ENCODE measurements at places on chromosomes 7 and 10.

GRCh38 chr10:118809357-118810220 lies 54.8 kb upstream of the CACUL1 start:
- no peak for DNase-seq

DNA sequence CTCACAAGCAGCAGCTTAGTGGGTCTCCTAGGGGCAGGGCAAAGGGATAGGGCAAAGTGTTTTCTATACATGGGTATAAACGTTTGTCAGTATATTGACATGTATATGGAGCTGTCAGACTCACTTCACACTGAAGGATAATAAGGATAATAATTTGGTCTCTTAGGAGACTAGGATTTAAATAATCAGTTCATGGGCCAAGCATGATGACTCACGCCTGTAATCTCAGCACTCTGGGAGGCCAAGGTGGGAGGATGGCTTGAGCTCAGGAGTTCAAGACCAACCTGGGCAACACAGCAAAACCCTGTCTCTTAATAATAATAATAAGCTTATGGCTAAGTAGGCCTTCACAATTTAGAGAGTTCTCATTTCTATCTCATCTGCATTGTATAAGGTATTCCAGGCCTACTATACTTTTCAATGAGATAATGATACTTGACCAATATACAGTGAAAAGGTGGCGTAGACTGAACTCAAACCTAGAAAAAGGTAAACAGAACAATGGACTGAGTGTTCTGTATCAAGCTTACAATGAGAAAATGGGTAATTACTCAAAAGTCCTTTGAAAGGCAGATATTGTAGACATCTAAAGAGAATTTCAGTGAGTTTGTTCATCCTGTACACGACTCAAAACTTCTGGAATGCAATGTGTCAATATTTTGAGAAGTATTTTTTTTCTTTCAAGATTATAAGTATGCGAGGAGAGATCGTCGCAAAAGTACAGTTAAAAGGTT lies 7.0 kb downstream of the GSAP start:
- DNase-seq: no peak

DNA sequence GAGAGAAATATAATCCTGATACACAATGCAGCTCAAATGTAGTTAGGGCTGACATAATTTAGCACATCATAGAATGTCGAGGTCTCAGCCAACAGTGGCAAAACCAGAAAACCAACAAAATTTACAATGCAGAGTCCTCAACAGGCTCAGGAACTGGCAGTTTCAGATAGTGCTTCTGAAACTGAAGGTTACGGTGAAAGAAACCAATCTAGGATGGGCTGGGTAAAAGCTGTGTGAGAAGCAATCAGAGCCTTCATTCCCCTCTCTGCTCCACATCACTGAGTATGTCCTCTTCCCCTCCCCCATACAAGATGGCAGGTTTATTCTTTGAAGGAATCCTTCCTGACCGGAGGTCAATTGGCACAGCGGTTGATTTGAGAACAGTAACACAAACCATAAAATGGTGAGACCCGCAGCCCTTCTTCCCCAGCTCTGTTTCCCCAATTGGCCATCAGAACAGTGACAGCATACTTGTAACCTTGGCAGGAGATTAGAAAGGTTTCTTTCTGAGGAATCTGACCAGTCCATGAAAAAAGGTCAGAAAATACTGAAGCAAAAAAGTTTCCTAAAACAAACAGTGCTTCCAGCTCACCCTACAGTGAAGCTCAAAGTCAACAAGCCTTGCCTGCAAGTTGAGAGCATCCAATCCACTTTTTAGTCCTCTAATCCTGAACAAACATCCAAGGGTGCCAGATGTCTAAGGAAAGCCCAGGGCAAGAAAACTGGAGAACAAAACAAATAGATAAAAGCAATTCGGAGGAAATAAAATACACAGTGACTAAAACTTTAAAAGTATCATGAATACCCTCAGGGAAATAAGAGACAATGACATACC lies 53.9 kb upstream of the IL6 start:
- no peak for DNase-seq

GRCh38 chr7:100547872-100548271 lies 8.9 kb downstream of the AGFG2 start:
- no peak for DNase-seq

DNA sequence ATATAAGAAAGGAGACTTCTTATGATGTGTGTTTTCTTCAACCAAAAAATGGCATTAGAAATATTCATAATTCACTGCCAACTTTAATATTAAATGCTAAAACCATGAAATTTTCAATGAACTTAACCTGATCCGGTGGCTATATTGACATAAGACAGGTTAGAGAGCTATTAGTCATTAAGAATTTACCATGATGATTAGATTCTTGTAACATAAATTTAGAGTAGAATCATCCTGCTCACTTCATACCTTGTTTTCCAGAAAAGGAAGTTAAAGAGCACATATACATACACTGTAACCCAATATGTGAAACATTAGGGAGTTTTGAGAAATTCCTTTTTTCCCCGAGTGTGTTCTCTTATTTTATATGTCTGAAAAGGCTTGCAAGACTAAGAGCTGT lies 430.3 kb upstream of the SEMA3A start:
- no peak for DNase-seq

DNA sequence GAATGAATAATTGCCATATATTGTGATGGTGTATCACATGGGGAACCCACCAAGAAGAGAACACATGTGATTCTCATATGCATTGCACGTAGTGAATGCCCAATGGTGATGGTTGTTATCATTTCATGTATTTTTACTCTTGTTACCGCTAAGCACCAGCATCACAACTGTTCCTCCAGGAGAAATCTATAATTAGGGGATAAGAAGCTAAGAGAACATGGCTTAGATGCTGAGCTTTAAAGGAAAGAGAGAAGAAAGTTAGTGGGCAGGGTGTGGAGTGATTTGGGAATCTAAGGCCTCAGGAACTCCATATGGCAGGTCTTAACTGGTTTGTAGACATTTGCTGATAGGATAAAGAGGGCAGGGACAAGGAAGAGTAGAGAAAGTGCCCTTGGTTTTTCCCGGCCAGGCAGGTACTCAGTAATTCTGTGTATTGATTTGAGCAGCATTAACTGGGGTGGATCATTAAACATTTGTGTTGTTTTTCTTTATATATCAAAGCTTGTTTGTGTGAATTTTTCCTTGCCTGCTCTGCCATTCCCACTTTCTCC lies 145.9 kb downstream of the LRRC4 start:
- no peak for DNase-seq

GRCh38 chr10:124622866-124623536 lies 121.2 kb downstream of the FAM53B start:
- DNase-seq: no peak

- no peak for DNase-seq
Observed at GRCh38 chr10:3195286-3195685, 22.7 kb upstream of the PITRM1 start.

DNA sequence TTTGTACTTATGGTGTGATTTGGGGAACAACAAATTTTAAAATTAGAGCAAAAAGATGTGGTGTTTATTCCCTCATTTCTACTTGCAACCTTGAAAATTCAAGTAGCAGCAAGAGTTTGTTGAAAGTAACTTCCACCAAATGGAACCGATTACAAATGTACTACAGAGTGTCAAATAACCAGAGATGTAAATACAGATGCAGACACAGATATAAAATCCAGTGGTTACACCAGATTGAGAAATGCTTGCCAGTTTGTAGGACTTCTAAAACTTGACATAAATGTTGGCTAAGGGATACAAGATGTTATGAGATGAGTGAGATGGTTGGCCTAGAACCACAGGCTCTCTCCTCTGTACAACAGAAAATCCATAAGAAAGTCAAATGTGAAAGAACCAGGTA lies 162.1 kb downstream of the DIP2C start:
- DNase-seq: no peak

DNA sequence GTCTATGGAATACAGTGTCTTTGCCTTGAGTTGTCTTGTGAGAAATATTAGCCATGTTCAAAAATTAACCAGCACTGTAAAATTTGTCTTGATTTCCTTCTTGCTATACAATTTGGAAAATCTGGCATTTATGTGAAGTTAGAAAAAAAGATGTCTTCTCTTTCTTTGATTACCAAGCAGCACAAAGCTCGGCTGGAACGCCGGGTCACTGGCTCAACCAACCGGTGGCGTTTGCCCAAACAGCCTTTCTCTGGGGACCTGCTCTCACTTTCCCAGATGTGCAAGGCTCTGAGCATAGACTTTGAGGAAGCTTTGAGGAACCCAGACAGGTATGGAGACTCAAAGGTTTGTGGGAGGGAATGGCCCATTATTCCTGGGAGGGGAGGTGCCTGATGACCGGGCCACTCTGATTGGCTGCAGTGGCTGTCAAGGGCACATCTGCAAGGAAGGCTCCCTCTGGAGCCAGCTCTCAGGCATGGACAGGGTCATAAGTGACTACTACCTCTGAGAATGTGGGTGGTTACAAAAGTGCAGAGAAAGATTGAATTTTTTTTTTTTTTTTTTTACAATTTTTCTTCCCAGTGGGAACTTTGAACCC lies 5.6 kb downstream of the BTBD16 start:
- DNase-seq: no peak

- no peak for DNase-seq
Observed at GRCh38 chr10:37146443-37146842, 21.0 kb downstream of the ANKRD30A start.

GRCh38 chr7:99438573-99439480 lies at the start of the genes CPSF4 and PTCD1:
TSS of gene CPSF4 (plus strand) at chr7:99438943. CDS start at chr7:99439083, 140 bp downstream.
TSS of gene PTCD1 (minus strand) at chr7:99438798. CDS start at chr7:99435242, 3,556 bp downstream.
- peak; percentile 93 for DNase-seq

GRCh38 chr10:97648562-97649404 lies 8.3 kb downstream of the PI4K2A start:
- peak; percentile 59 for DNase-seq

GRCh38 chr7:75876126-75876881 lies 2.5 kb upstream of the RHBDD2 start:
- DNase-seq: no peak

DNA sequence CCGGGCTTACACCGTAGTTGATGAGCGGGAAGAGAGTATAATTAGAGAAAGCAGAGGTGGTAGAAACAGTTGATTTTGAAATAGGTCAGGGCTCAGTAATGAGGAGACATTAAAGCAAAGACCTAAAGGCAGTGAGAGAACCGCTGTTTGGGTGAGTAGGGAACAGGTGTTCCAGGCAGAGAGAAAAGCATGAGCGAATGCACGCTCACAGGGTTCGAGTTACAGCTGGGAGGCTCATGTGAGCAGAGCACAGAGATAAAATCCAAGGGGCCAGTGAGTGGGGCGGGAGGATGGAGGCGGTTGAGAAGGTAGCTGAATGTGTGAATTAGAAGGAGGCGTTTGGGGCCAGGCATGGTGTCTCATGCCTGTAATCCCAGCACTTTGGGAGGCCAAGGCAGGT lies 39.9 kb downstream of the APBB1IP start:
- no peak for DNase-seq

DNA sequence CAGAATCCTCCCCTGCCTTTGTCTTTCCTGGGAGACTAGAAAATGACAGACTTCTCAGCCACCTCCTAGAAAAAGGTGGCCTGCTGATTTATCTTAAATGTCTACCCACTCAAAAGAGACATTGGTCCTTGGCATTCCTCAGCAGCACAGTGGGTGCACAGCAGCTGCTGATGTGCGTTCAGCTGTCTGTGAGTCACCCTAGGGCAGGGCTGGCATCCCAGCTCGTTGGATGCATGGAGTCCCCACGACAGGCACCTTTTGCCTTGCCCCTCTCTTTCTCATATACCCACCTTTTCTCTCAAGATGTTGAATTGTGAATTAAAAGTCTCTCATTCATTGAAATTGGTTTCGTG lies 113.0 kb downstream of the DOCK1 start:
- DNase-seq: no peak

GRCh38 chr7:128876127-128876526 lies 13.5 kb downstream of the ATP6V1F start:
- DNase-seq: no peak

- DNase-seq: no peak
Observed at GRCh38 chr10:79070606-79071395, 2.0 kb downstream of the ZMIZ1 start.

DNA sequence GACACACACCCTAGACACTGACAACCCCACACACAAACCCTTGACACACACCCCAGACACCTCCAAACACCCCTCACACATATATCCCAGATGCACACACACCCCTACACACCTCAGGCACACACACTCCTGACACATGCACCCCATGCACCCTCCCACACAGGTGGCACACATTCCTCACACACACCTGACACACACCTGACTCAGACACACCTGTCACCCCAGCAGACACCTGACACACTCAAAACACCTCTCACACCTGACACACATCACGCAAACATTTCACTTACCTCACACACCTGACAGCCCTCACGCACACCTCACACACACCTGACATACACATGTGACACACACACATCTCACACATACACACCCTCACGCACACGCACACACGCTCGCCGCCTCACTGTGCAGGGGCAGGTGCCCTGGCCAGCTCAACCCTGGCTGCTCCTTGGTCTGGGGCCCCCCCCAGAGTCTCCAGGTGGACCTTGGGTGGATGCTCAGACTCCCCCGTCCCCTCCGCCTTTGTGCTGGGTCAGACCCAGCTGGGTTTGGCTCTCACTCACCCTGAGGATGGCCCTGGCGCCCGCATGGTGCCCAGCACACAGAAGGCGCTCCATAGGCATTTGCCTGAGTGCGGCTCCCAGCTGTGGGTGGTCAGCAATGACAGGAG lies 3.1 kb upstream of the CALY start:
- no peak for DNase-seq

DNA sequence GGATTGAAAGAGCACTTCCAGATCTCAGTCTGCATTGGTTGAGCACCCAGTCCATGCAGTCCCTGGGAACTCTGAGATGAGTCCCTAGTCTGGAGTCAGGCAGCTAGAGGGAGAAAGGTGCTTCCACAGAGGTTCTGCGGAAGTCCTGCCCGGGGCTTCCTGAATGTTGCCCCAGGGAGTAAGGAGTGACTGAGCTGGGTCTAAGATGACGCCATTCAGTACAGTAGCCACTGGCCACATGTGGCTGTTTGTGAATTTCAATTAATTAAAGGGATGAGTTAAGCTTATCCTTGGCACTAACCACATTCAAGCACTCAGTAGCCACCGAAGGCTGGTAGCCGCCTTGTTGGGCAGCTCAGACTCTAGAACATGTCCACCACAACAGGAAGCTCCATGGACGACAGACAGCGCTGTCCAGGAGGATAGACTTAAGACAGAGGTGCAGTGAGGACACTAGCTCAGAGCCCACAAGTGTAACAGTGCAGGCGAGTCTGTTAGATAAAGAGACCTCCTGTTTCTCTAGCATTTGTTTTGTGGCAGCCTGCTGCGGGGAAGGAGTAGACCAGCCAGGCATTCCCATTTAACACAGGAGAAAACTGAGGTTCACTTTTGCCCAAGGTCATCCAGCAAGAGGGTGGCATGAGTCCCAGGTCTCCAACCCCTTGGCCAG lies 101.6 kb upstream of the PPIF start:
- no peak for DNase-seq

DNA sequence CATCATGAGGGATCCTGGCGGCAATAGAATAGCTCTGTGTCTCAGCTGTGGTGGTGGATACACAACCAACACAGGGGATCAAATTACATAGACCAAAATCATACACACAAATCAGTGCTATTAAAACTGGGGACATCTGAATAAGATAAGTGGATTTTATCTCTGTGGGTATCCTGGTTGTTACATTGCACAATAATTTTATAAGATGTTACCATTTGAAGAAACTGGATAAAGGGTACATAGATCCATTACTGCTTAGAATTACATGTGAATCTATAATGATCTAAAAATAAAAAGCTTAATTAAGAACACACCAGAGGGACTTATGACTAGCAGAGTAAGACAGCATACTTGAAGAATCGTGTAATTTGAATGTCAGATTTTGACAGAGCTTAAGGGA lies 8.2 kb upstream of the FAM3C start:
- DNase-seq: no peak

All from CD4-positive, alpha-beta T cell treated with Interleukin-15 for 4 hours (primary cell).